ENCODE measurements at places on chromosomes 6 and 20.

DNA sequence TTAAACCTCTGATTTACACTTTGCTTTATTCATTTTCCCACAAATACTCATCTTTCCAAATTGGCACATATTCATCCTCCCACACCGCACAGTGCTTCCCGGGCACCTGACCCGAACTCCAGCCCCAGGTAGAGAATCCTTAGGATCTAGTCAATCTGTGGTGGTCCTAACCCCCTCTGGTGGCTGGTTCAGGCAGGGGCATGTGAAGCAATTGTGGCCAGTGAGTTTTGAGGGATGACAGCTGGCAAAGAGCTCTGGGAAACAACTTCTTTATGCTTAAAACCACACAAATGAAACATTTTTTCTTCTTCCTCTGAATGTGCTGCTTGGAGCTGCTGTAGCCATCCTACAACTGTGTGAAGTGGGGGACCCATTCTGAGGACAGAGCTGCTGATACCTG, 54.7 kb downstream of the ELOVL5 start:
- peak; percentile 30 for DNase-seq

GRCh38 chr20:47349365-47350180, 6.9 kb downstream of the ZMYND8 start:
- DNase-seq = no peak

DNA sequence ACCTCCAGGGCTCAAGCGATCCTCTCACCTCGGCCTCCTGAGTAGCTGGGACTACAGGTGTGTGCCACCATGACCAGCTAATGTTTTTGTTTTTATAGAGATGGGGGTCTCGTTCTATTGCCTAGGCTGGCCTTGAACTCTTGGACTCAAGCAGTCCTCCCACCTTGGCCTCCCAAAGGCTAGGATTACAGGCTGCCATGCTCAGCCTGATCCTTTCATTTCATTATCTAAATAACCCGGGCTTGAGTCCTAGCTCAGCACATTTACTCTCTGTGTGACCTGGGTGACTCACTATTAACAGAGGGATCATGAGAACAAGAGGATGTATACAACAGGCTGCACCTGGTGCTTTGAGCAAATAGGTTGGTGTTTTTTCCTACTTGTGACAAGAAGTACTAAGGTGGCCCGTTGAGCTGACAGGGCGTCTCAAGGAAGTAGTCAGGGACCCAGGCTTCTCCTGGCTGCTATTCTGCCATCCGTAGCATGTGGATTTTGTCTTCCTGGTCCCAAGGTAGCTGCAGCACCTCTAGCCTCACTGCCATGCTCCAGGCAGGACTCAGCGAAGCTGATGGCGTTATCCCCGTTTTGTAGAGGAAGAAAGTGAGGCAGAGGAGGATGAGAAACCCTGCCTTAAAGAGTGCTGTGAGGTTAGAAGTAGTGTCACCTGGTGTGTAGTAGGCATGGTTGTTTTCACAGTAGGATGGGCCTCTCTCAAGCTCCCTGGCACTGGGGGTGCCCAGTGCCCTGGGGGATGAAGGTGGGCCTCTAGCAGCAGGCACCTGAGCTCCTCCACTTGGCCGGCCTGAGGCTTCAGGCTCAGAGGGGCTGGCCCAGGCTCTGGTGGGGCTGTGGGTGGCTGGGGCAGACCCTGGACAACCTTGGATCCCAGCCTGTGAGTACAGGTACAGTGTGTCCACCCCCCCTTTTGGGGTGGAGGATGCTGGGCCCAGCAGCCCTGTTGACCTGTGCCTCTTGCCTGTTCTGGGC, 62.4 kb downstream of the ADNP start:
- DNase-seq = no peak

- DNase-seq = no peak
Observed at GRCh38 chr6:135738636-135739035, 112.9 kb upstream of the PDE7B start.

DNA sequence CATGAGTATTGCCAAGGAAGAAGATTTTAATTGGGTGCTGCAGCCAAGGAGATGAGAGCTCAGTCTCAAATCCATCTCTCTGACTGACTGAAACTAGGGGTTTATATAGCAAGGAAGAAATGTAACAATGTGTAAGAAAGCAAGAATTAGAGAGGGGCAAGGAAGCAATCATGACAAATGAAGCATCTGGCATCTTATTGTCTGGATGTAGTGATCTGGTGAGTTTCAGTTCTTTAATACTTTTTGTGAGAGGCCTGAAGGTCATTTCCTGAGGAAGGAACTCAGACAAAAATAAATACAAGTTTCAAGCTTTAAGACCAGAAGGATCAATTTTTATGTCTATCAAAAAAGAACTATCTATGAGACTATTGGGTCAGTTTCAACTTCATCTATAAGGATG, 64.2 kb downstream of the HTR1E start:
- DNase-seq = no peak

- no peak for DNase-seq
Observed at GRCh38 chr6:21149470-21149869, 444.1 kb upstream of the SOX4 start.

GRCh38 chr6:31645325-31645724, 7.1 kb downstream of the BAG6 start:
- no peak for DNase-seq

All from CD4-positive, alpha-beta T cell treated with Interleukin-4 for 1 hour (primary cell).